ENCODE measurements at places on chromosomes 1 and 21.

GRCh38 chr1:50917138-50918137, 42.6 kb downstream of the FAF1 start:
- DNase-seq, result no peak

GRCh38 chr1:180028864-180029263, 74.3 kb downstream of the CEP350 start:
- DNase-seq, result no peak

GRCh38 chr1:104136621-104137020, 386.9 kb downstream of the AMY1C start:
- no peak for DNase-seq

DNA sequence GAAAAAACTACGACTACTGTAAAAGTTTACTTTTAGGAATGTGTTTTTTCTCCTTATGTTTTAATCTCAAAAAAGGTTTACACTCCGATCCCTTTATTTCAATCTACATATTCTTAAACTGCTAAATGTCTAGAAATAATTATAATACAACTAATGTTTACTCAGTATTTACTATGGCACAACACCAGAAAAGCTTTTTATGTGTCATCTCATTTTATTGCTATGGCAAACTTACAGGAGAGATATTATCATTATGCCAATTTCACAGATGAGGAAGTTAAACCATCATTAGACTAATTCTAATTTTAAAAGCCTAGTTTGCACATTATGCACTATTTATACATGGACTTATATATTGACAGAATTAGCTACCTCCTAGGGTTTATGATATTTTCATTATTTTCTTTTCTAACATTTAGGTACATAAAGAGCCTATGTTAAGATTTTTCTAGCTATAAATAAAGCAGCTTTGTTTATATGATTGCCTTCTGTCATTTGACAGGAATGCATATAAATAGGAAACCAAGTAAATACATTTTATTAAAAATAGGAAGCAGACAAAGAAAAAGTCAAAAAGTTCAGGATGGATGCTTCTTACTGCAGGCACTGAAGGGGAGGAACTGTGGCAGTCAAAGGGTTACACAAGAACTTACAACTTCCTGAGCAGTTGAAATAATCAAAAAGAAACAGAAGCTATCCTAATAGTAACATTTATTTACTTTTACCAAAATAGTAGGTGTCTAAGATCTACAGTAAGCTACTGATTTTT, 442.4 kb downstream of the LTN1 start:
- no peak for DNase-seq

- DNase-seq, result no peak
Measured at GRCh38 chr1:2973601-2974593, 47.4 kb upstream of the ACTRT2 start.

DNA sequence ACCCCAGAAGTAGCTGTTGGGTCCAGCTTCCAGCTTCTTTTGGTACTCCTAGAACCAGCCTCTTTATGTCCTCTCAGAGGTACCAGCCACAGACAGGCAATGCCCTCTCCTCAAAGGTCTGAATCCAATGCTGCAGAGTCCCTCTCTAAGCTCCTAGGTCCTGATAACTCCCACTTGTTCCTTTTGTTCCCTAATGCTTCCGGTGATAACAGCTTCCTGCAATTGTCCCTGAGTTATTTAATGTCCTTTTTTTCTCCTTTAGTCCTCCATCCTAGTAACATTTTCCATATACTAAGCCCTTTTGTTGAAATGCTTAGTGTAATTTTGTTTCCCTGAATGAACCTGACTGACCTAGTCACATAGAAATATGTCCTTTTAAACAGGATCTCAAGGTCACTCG, 201.7 kb upstream of the BEND5 start:
- no peak for DNase-seq

DNA sequence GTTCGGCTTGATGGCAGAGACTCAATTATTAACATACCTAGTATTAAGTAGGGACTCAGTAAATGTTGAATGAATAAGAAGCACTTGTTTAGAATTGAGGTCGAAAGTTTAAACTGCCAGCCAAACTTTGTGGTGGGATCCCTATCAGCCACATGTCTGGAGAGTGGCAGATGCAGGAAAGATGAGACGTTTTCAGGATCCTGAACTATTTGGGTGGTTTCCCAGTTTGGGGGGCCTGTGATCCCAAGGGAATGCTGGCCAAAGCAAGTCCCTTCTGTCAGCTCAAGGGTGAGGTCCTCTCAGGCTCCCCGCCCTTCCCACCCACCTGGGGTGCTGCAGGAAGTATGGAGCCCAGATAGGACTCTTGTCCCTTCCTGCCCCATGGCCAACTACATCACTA, 38.6 kb downstream of the KCNC4 start:
- DNase-seq, result no peak

DNA sequence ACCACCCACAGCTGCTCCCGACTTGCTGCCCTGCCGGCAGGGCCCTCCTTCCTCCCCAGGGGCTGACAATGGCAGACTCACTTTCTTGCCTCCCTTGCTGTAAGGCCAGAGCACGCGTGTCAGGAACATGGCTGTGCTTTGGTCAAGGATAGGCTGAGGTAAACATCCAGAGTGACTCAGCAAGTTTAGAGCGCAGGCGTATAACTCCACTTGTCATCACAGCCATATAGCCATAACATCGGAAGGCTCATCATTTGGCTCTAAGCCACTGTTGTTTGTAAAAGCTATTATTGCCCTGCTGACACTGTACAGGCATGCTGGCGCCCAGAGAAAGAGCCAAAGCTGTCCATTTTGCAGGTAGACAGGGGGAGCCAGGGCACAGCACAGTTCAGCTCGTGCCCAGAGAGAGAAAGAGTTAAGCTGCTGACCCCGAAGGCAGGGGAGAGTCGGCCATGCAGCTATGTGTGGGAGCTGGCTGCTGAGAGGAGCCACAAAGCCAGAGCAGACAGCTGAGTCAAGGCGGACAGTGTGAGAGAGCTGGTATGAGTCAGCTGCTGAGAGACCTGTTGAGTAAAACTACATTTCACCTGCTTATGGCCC, 60.6 kb downstream of the GNG4 start:
- no peak for DNase-seq

DNA sequence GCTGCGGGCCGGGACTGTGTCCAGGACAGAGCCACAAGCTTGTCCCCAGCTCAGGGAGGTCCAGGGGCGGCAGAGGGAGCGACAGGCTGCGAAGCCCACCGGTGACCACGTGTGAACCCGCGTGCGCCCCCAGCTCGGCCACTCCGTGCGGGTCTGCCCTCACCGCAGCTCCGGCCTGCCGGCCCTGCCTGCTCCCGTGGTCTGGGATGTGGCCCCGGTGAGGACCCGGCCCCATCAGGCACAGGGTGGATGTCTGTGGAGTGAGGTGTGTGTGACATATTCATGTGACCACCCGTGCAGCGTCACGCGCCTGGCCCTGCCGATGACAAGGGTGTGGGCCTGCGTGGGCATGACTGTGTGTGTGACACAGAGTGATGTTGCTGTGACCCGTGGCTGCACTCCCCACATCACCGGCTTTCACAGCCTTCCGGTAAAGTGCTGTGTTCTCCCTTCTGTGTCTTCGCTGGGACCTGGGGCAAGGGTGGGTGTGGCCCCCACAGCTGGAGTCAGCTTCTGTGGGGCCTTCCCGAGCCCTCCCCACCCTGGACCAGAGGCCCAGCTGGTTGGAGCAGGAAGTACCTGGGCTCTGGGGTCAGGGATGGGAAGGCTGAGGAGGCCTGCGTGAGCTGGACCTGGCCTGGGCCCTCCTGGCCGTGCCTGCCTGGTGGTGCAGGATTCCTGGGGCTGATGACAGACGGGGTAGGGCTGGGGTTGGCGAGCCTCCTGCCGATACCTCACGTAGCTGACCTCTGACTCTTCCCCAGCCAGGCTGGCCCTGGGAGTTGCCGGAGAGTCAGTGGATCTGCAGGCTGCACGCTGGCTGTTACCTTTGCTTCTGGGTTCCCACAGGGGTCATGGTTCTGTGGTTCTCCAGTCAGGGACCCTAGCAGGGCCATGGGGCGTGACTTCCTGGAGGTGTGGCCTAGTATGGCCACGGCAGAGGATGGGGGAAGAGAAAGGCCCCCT, 4.1 kb downstream of the RNF223 start:
- DNase-seq, result no peak

GRCh38 chr1:65255656-65256050, 53.7 kb upstream of the DNAJC6 start:
- no peak for DNase-seq

GRCh38 chr1:20428841-20429240, 57.2 kb downstream of the CAMK2N1 start:
- no peak for DNase-seq

DNA sequence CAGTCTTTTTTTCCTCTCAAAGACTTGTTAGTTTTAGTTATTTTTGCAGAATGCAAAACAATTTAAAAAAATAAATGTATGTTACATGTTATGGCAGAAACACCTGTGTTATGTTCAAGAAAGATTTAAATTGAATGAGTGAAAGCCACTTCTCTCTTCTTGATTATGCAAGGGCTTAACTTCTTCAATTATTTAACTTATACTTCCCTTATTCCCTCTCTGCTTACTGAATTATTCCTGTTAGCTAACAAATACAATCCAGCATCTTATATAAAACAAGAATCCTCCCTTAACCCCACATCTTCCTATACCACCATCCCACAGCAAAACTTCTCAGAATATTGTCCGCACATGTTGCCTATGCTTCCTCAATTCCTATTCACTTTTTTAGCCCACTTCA, 10.7 kb upstream of the FCER1A start:
- DNase-seq, result no peak

Data from NT2/D1 (cell line).